ENCODE measurements at places on chromosomes 13 and 19. TPM values are rescaled to one million over a fixed set of nuclear protein-coding genes. Genes with fewer than 3 reads are reported as not detected.

GRCh38 chr19:16930753-16931152 is 42.0 kb downstream of the F2RL3 start:
- H3K4me1 ChIP-seq, result no peaks in the 10 kb centered on the region
- DNase-seq, result peak; percentile 39
- H3K27me3 ChIP-seq, result no peaks in the 10 kb centered on the region
- H3K36me3 ChIP-seq, result no peaks in the 10 kb centered on the region
- no peak overlapping the region for H3K27ac ChIP-seq

- H3K36me3 ChIP-seq, result no peaks in the 10 kb centered on the region
- DNase-seq, result no peak
- no peak overlapping the region for H3K4me3 ChIP-seq
- no peaks in the 10 kb centered on the region for H3K4me1 ChIP-seq
- no peak overlapping the region for H3K27ac ChIP-seq
- H3K27me3 ChIP-seq, result no peaks in the 10 kb centered on the region
Measured at GRCh38 chr13:26864576-26864975, 104.0 kb upstream of the GPR12 start.

- no peaks in the 10 kb centered on the region for H3K27me3 ChIP-seq
- H3K4me3 ChIP-seq, result no peak overlapping the region
- no peaks in the 10 kb centered on the region for H3K36me3 ChIP-seq
- no peak for DNase-seq
- no peak overlapping the region for H3K27ac ChIP-seq
Measured at GRCh38 chr19:28436320-28436719, 776.6 kb downstream of the UQCRFS1 start.

DNA sequence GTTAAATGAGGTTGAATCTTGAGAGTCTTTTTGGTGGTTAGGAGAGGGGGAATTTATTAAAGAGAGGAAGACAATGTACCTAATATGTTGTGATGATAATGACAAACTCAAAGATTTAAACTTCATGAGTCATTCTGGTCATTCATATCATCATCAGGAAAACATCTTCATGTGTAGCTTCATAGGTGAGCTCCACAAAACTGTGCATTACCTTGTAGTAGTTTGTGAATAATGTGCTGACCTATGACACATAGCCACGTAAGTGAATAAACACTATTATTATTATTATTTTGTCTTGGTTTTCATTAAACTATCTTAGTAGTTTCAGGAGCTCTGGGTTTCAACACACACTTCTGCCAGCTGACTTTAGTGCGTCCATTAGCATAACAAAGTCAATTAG is 997 bp upstream of the GPC6 start:
- no peak overlapping the region for H3K27ac ChIP-seq
- H3K4me3 ChIP-seq, result no peak overlapping the region
- H3K27me3 ChIP-seq, result no peaks in the 10 kb centered on the region
- DNase-seq, result no peak

DNA sequence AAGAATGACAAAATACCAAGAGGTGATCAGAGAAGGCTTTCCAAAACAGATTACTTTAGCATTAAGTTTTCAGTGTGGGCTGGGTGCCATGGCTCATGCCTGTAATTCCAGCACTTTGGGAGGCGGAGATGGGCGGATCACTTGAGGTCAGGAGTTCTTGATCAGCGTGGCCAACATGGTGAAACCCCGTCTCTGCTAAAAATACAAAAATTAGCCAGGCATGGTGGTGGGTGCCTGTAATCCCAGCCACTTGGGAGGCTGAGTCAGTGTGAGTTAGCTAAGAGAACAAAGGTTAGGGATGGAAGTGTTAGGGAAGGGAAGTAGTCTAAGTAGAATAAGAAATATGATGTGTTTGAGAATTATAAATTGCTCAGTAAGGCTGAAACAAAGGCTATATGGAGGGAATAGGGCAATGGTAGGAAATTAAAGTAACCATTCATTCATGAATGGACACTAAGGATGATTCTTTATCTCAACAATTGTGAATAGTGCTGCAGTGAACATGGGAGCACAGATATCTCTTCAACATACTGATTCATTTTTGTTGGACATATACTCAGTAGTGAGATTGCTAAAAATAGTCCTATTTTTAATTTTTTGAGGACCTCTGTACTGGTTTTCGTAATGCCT is 3.9 kb upstream of the RCBTB2 start:
- H3K27ac ChIP-seq, result no peak overlapping the region
- no peak for DNase-seq
- H3K27me3 ChIP-seq, result no peaks in the 10 kb centered on the region
- H3K4me3 ChIP-seq, result no peak overlapping the region
- no peaks in the 10 kb centered on the region for H3K36me3 ChIP-seq
- no peaks in the 10 kb centered on the region for H3K4me1 ChIP-seq

- no peak overlapping the region for H3K27ac ChIP-seq
- no peak overlapping the region for H3K4me3 ChIP-seq
- no peaks in the 10 kb centered on the region for H3K36me3 ChIP-seq
- no peaks in the 10 kb centered on the region for H3K27me3 ChIP-seq
- no peaks in the 10 kb centered on the region for H3K4me1 ChIP-seq
- peak; percentile 94 for DNase-seq
Measured at GRCh38 chr19:4139614-4140236, 13.7 kb upstream of the CREB3L3 start.

DNA sequence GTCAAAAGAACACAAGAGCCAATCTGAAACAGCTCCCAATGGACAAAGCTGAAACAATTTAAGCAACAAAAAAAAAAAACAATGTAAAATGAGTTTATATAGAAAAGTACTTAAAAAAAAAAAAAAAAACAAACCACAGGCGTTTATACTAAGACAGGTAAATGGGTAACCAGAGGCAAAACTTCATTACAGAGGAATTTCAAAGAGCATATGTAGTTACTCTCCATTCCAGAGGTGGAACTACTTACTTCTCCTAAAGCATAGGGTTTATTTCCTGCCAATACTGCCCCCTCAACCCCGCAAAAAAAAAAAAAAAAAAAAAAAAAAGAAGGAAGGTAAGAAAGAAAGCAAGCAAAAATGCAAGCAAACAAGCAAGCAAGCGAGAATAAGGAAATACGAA is 132.9 kb downstream of the LIG4 start:
- no peaks in the 10 kb centered on the region for H3K4me1 ChIP-seq
- no peaks in the 10 kb centered on the region for H3K27me3 ChIP-seq
- no peak for DNase-seq
- no peak overlapping the region for H3K4me3 ChIP-seq

DNA sequence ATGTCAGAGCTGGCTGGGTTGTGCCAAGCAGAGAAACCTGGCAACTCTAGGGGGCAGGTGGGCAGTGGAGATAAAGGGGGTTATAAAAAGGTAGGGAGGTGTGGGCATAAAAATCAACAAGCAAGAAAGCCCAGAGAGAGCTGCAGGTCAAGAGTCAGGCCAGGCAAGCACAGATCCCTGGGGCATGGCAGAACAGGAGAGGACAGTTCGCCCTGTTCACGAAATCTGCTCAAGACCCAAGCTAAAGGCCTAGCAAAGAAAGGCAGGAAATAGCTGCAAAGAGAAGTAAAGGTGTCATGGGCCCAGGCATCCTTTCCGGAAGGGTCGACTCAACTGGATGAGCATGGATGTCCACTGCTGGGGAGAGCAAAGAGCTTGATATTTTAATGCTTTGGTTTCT is 3.4 kb downstream of the MBNL2 start:
- peak overlapping the region; percentile 96 for H3K4me3 ChIP-seq
- H3K27ac ChIP-seq, result peak overlapping the region; percentile 47
- DNase-seq, result no peak
- H3K4me1 ChIP-seq, result peaks cover 5% of the 10 kb centered on the region

DNA sequence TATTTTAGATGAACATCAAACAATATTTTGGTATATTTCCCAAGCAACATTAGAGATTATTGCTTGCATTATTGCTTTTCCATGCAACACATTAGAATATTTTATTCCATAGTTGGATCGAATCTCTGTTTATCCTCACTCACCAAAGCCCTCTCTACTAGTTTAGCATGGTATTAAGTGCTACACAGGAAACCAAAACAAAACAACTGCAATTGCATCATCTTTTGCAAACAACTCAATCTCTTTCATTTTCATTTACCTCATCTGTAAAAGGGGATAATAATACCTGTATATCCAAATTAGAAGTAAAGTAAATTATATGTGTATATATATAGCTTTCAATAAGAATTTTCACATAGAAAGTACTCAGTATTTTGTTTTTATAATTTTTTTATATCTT is 147.8 kb upstream of the PCDH9 start:
- no peak overlapping the region for H3K27ac ChIP-seq
- H3K36me3 ChIP-seq, result no peaks in the 10 kb centered on the region
- no peak for DNase-seq
- no peaks in the 10 kb centered on the region for H3K4me1 ChIP-seq
- no peaks in the 10 kb centered on the region for H3K27me3 ChIP-seq
- H3K4me3 ChIP-seq, result no peak overlapping the region

DNA sequence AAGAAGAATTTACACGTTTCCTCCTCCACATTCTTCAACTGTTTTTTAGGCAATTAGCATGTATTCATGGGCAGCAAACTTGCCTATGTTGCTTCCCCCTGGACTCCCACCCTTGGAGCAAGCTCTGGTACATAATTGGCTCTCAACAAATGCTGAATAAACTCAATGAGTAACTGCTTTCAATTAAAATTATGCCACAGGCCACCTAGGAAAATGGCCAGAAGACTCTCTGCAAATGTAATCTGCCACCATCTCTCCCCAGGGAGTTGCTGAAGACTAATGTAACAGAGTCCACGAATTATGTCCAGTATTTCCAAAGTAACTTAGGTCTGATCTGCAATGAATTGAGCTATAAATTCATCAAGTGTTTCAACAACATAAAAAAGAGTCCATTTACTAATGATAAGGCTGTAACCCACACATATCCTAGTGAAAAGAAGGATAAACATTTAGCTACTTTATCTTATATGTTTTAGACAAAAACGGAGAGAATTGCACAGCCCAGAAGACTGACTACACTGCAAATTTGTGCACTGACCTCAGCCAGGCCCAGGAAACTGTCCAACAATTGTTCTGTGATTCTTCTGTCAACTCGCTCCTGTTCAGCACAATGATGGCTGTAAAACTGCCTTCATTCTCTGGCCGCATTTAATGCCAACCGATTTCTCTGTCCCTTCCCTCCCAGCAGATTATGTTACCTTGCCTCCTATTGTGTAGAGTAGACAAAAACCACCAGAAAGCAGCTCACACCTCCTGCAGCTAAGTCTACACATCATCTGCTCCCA is 808.6 kb upstream of the ARGLU1 start:
- H3K27ac ChIP-seq, result no peak overlapping the region
- no peak for DNase-seq
- no peaks in the 10 kb centered on the region for H3K27me3 ChIP-seq

- no peaks in the 10 kb centered on the region for H3K4me1 ChIP-seq
- no peak overlapping the region for H3K4me3 ChIP-seq
- no peak for DNase-seq
- H3K36me3 ChIP-seq, result no peaks in the 10 kb centered on the region
- H3K27me3 ChIP-seq, result no peaks in the 10 kb centered on the region
Measured at GRCh38 chr13:45068036-45069001, 52.0 kb upstream of the GTF2F2 start.

- H3K27me3 ChIP-seq, result no peaks in the 10 kb centered on the region
- no peak overlapping the region for H3K27ac ChIP-seq
- peaks cover 5% of the 10 kb centered on the region for H3K4me1 ChIP-seq
- no peaks in the 10 kb centered on the region for H3K36me3 ChIP-seq
- no peak for DNase-seq
Measured at GRCh38 chr13:41462427-41462826, 5.1 kb downstream of the RGCC start.

GRCh38 chr13:48585456-48585840 is 52.6 kb upstream of the RCBTB2 start:
- no peak overlapping the region for H3K4me3 ChIP-seq
- no peaks in the 10 kb centered on the region for H3K36me3 ChIP-seq
- DNase-seq, result no peak
- no peaks in the 10 kb centered on the region for H3K4me1 ChIP-seq
- H3K27ac ChIP-seq, result no peak overlapping the region
- H3K27me3 ChIP-seq, result no peaks in the 10 kb centered on the region

- H3K4me3 ChIP-seq, result peak overlapping the region; percentile 45
- peak overlapping the region; percentile 28 for H3K27ac ChIP-seq
- H3K36me3 ChIP-seq, result no peaks in the 10 kb centered on the region
- no peaks in the 10 kb centered on the region for H3K27me3 ChIP-seq
Measured at GRCh38 chr19:11887234-11887610, 360 bp upstream of the ZNF69 start.

DNA sequence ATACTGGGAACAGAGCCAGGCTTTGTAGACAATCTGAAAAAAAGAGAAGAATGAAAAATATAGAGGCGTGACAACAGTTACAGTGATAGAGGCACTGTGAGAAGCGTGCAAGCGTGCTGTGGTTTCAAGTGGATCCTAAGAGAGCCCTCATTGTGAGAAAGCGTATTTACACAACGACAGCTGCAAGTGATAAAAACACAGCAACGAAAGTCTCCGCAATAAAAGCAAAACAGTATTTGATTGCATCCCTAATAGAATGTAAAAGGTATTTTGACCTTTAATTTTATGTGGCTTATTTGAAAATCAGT is 642.7 kb upstream of the ARGLU1 start:
- no peak for DNase-seq
- no peak overlapping the region for H3K4me3 ChIP-seq
- no peaks in the 10 kb centered on the region for H3K4me1 ChIP-seq
- H3K36me3 ChIP-seq, result no peaks in the 10 kb centered on the region
- no peaks in the 10 kb centered on the region for H3K27me3 ChIP-seq
- no peak overlapping the region for H3K27ac ChIP-seq

- H3K27me3 ChIP-seq, result no peaks in the 10 kb centered on the region
- DNase-seq, result no peak
- no peak overlapping the region for H3K27ac ChIP-seq
- H3K4me3 ChIP-seq, result no peak overlapping the region
- no peaks in the 10 kb centered on the region for H3K36me3 ChIP-seq
- H3K4me1 ChIP-seq, result no peaks in the 10 kb centered on the region
Measured at GRCh38 chr19:20320191-20320590, 153.2 kb downstream of the ZNF486 start.

GRCh38 chr19:16594681-16595091 is 22.5 kb upstream of the SLC35E1 start:
- no peak for DNase-seq
- no peaks in the 10 kb centered on the region for H3K36me3 ChIP-seq
- no peak overlapping the region for H3K27ac ChIP-seq
- no peaks in the 10 kb centered on the region for H3K27me3 ChIP-seq
- H3K4me3 ChIP-seq, result no peak overlapping the region

ACP5 gene
- total RNA-seq, result 12.6 TPM

SMAD9 gene
- 50.8 TPM for total RNA-seq

IGSF23 gene
- not detected for total RNA-seq

ZNF415 gene
- total RNA-seq, result 10.3 TPM

ZNF85 gene
- total RNA-seq, result 4.6 TPM
